ENCODE measurements at places on chromosomes 7 and 10. TPM values are rescaled to one million over a fixed set of nuclear protein-coding genes. Genes with fewer than 3 reads are reported as not detected.
A peak's percentile ranks its signal among the peaks of the same experiment; 100 is the strongest.

The LAMTOR4 gene
- 149 TPM for total RNA-seq

The HTR5A gene
- total RNA-seq: not detected

The ADARB2 gene
- 0.08 TPM for total RNA-seq

The CNTNAP2 gene
- 0.33 TPM for total RNA-seq

The HOGA1 gene
- total RNA-seq: 0.78 TPM

The HMX2 gene
- total RNA-seq: not detected

The FRMD4A gene
- 17.9 TPM for total RNA-seq

The ACBD7 gene
- total RNA-seq: 0.54 TPM

The ZNF248 gene
- total RNA-seq: 30.4 TPM

The NRP1 gene
- 123 TPM for total RNA-seq

- no peak overlapping the region for H3K4me3 ChIP-seq
- H3K27me3 ChIP-seq: no peaks in the 10 kb centered on the region
- peaks cover 24% of the 10 kb centered on the region for H3K4me1 ChIP-seq
- no peak overlapping the region for H3K27ac ChIP-seq
Measured at GRCh38 chr7:69801729-69802682, 203.7 kb downstream of the AUTS2 start.

- H3K36me3 ChIP-seq: no peaks in the 10 kb centered on the region
- H3K27me3 ChIP-seq: no peaks in the 10 kb centered on the region
- H3K4me1 ChIP-seq: peaks cover 11% of the 10 kb centered on the region
Measured at GRCh38 chr10:97401455-97401919, 347 bp upstream of the RRP12 start.

DNA sequence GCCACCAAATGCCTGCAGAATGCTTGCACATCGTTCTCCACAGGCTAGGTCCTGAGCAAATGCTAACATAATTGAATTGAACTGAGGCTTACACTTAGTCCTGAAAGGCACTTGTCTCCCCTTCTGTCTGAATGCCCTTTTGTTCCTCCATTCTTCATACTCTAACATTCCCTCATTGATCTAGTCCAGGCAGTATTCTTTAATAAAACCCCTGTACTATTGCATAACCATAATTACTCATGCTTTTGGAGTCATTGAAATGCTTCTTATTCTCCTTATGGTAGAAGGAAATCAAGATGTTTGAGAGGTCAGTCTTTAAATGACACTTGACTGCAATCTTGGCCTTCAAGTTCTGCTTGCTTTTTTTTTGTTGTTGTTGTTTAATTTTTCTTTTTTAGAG lies 7.1 kb downstream of the PI4K2A start:
- no peak overlapping the region for H3K4me3 ChIP-seq
- no peak overlapping the region for H3K27ac ChIP-seq
- H3K27me3 ChIP-seq: no peaks in the 10 kb centered on the region
- no peaks in the 10 kb centered on the region for H3K4me1 ChIP-seq

DNA sequence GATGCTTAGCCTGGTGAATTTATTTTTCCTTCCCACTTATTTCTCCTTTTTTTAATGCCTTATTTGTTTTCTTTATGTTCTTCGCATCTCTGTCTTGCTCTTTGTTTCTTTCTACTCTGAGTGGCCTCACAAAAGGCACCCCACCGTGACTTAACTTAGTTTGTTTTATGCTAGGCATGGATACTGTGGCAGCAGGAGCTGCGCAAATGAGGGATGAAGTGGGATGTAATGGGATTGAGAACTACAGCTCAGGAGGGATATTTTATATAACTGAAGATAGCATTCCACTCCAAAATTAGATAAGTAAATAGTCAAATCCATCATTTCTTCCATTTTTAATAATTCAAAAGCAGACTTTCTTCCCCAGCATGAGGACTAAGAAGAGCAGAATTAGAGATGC lies 1.7 kb upstream of the CACNA2D1 start:
- H3K4me1 ChIP-seq: peaks cover 4% of the 10 kb centered on the region
- H3K27me3 ChIP-seq: no peaks in the 10 kb centered on the region
- no peak for DNase-seq
- no peak overlapping the region for H3K4me3 ChIP-seq
- no peaks in the 10 kb centered on the region for H3K36me3 ChIP-seq

GRCh38 chr10:88309365-88309764 lies 273.8 kb downstream of the RNLS start:
- no peak overlapping the region for H3K27ac ChIP-seq
- H3K27me3 ChIP-seq: no peaks in the 10 kb centered on the region
- H3K4me3 ChIP-seq: no peak overlapping the region
- DNase-seq: no peak

DNA sequence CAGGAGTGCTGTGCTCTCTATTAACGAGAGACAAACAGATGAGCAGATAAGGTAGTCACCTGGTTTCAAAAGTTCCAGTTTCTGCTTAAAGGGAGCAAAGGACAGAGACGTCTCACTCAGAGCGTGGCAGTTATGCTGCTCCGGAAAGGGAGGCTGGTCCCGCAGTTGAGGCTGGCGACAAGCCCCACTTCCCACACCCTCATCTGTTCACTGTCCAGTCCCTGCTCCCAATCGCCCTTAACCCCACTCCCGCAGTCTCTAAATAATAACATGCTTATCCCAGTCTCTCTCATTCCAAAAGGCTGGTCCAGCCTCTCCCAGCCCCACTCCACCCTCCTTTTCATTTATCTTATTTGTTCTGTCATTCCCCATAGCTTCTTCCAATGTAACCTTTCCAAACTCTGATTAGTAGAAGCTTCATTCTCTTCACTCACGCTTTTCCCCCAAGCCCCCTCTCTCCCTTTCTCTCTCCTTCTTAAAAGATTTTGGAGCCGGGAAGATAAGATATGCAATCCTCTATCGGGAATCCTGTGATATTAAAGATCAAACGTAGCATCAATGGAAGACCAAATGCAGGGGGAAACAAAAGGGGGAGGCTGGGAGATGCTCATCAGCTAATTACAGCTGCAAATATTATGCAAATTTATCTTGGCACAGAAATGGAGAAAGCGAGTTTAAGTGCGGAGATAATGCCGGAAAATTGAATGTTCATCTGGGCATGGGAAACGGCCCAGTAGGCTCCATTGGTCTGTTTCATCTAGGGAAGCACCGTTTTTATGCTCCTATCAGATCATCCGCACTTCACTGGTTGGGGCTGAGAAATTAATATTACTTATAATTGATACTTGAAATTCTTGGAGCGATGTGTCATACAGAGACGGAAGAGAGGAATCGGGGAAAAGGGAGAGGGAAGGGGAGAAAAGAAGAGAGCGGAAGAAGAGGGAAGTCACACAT lies 16.3 kb upstream of the GATA3 start:
- DNase-seq: no peak
- H3K36me3 ChIP-seq: no peaks in the 10 kb centered on the region
- no peak overlapping the region for H3K4me3 ChIP-seq
- no peak overlapping the region for H3K27ac ChIP-seq

DNA sequence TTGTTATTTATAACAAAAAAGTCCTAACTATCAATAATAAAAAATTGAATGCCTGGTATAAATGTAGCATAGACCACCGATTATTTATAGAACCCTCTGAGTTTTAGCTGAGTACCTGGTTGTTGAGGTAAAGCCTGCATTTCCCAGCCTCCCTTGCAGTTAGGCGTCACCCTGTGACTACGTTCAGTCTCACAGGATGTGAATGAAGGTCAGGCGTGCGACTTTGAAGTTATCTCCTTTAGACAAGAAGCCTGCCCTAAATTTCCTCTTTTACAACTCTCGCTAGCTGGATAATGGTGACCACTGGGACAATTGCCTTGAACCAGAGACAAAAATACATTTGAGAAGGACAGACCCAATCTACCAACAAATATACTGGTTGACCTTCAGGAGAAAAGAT lies 67.5 kb upstream of the TES start:
- H3K27me3 ChIP-seq: no peaks in the 10 kb centered on the region
- no peaks in the 10 kb centered on the region for H3K36me3 ChIP-seq
- peak overlapping the region; percentile 15 for H3K27ac ChIP-seq
- DNase-seq: no peak

- no peaks in the 10 kb centered on the region for H3K36me3 ChIP-seq
- H3K27ac ChIP-seq: peak overlapping the region; percentile 91
- no peaks in the 10 kb centered on the region for H3K27me3 ChIP-seq
- no peak overlapping the region for H3K4me3 ChIP-seq
- H3K4me1 ChIP-seq: peaks cover 49% of the 10 kb centered on the region
- DNase-seq: peak; percentile 90
Measured at GRCh38 chr10:125123476-125124114, 36.8 kb downstream of the CTBP2 start.

DNA sequence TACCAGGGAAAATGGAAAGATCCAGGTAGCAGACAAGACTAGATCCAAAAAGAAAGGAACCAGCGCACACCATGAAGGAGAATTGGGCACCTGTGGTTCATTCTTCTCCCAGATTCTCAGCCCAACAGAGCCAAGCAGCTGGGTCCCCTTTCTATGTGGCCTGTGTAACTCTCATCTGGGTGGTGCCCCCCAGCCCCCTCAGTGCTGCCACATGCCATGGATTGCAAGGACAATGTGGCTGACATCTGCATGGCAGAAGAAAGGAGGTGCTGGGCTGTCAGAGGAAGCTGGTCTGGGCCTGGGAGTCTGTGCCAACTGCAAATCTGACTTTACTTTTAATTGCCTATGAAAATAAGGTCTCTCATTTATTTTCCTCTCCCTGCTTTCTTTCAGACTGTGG lies 21.4 kb downstream of the PRSS2 start:
- no peaks in the 10 kb centered on the region for H3K36me3 ChIP-seq
- H3K27me3 ChIP-seq: no peaks in the 10 kb centered on the region
- H3K4me3 ChIP-seq: no peak overlapping the region

- H3K27me3 ChIP-seq: no peaks in the 10 kb centered on the region
- no peak overlapping the region for H3K27ac ChIP-seq
- DNase-seq: no peak
Measured at GRCh38 chr10:69473304-69473990, 22.2 kb downstream of the TSPAN15 start.

DNA sequence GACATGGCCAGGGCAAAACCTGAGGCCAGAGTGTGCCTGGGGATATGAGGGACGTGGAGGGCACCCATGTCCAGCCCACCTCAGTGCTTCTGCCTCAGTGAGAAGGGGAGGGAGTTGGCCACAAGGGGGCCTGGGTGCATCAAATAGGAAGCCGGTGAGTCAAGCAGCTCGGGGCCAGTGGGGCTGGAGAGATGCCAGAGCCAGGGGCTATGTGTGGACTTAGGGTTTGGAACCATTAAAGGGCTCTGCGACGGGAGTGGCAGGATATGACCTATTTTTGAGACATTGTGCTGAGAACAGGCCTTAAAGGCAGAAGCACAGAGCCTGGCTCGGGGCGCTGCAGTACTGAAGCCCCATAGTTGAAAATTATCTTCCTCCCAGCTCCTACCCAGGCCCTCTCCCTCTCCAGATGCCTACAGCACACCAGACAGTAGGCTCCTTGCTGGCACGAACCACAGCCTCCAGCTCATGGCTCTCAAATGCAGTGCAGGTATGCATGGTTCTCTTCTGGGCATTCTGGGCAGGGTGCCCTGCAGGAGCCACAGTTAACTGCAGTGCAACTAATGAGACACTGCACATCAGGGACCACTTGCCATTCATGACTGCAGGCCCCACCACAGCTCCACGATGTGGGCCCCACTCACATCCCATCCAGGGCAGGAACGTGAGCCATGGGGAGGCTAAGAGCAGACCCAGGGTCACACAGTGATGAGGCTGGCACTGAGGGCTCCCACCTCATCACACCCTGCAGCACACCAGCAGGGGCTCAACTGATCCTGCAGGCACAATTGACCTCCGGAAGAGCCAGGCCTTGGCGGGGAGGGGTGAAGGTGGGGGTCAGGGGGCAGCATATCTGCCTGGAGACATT lies 7.2 kb upstream of the PGAM2 start:
- H3K36me3 ChIP-seq: peaks cover 18% of the 10 kb centered on the region
- no peak overlapping the region for H3K27ac ChIP-seq
- H3K4me3 ChIP-seq: no peak overlapping the region
- peak; percentile 60 for DNase-seq
- H3K4me1 ChIP-seq: no peaks in the 10 kb centered on the region
- H3K27me3 ChIP-seq: no peaks in the 10 kb centered on the region

DNA sequence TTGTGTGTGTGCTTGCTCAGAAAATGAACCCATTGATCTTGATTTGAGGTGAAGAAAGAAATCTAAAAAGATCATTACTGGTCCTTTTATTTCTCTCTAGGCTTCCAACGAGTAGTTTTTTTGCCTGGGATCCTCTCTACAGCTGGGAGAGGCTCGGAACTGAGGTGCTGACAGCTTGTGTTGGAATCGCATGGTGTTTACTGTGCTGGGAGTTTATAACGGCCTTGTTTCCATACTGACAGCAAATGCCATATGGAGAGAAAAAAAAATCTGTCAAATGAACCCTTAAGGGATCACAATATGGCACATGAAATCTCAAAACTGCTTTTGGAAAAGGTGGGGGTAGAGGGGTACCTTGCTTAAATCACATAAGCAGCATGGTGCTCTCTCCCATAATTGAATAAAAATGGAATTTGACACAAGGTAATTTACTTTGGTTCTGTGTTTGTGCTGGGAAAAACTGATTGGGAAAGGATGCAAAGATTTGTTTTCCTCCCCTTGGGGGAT lies 165.0 kb downstream of the RGS10 start:
- no peak for DNase-seq
- H3K4me3 ChIP-seq: no peak overlapping the region

Measured in thyroid gland (tissue), 4 donors.